OCI-LY7 (cell line): ENCODE measurements at places on chromosomes 6 and 20.

DNA sequence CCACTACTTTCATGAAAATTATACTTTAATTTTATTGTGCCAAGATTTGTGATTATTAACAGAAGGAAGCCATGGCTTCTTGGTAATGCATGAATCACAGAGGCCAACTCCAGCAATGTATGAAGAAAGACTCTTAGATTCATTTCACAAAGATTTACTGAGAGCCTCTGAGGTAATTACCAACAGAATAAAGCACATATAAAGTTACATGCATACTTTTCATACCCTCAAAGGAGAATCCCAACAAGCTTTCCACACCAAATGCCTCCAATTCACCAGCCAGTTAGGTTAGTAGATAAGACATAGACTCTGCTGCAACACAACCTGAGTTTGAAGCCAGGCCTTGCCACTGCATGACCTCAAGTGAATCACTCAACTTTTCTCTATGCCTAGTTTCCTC, 41.9 kb downstream of the HBS1L start:
- no peak for DNase-seq

DNA sequence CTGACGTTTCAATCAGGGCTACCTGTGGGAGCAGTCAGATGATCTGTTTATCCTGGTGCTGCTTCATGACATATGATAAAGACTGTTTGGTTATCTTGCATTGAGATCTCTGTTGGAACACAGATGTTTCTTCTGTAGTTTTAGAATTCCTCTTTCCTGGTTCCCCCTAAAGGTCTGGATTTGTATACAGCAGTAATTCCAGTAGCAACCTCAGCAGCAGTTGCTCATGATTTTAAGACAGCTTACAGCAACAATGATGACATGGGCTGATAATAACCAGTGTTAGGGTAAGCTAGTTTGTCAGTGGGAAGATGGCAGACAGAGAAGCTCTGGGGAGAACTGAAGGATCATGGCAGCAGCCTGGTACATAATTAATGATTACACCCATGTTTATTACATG, 439.4 kb downstream of the PHF3 start:
- no peak for DNase-seq

- DNase-seq: no peak
Measured at GRCh38 chr20:32980131-32980941, 23.9 kb downstream of the SUN5 start.

- no peak for DNase-seq
Measured at GRCh38 chr20:8127553-8128255, 4.4 kb upstream of the PLCB1 start.

GRCh38 chr6:41159415-41160082, 3.4 kb downstream of the TREM2 start:
- DNase-seq: no peak

GRCh38 chr20:9509246-9509645, 5.1 kb upstream of the LAMP5 start:
- no peak for DNase-seq

DNA sequence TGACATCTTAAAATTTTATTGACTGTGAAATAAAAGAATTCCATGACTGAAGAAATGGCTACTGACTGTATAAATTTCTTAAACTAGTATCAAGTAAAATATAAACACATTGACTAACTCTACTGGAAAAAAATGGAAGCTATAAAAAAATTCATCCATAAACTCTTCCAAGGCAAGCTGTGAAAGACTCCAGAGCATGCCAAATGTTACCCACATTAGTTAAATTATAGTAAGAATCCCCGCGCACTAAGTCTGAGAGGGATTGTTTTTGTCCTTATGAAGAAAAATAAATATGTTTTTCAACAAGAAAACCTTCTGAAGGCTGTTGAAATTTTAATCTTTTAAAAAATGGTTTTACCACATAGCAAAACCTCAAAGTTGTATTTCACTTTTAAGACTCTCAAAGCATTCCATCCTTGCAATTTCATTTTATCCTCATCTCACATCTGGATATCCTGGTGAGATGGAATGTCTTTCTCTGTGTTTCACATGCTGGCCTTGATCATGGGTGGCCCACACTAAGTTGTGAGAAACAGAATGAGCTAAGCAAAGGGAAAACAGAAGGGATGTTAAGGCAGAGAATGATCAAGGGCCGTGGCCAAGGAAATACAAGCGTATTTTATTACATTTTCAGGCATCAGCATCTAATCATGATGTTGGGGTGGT, 732.5 kb downstream of the KIF16B start:
- DNase-seq: no peak

GRCh38 chr6:10552270-10552810, 31.2 kb downstream of the GCNT2 start:
- DNase-seq: no peak

DNA sequence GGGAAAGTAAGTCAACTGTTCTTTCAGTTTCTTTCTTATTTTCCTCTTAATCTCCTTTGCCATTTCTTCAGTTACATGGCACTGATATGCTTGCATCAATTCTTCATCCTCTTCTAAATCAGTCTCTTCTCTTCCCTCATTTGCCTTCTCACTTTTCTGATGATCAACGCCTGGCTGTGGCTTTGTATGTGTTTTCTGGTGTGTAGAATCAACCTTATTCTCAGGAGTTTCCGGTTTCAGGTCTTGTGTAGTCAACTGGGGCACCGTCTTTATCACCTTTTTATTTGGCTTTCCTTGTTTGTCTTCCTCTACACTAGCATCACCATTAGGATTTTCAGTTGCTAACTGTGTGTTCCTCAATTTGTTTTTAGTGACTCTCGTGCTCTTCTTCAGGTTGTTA, 31.6 kb downstream of the AHI1 start:
- DNase-seq: peak; percentile 46

DNA sequence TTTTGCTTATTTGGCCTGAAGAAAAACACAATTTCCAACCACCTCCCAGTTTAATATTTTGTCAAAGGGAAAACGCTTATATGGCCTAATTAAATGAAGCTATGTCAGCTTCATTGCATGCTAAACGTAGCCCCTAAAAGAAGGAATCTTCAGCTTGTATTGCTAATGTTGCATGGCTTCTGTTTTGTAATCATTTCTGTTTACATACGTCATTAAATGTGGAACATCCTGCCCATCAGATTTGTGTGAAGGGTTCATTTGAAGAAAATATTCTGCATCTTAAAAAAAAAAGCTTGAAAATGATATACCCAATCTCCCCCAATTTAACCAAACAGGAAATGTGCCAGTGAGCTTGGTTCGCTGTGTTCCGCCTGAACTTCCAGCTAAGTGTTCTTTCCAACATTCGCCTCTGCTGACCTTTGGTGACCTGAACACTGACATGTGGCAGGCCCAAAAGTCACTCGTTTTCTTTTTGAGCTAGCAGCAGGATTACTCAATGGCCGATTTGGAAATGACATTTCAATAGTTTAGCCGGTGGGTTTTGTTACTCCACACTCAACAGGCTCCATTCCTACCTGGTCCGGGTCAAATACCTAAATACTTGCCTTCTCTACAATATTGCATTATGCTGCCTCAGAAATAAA, 12.7 kb upstream of the SIRT5 start:
- DNase-seq: no peak

GRCh38 chr6:26260725-26261490, 104.1 kb upstream of the BTN3A2 start:
- no peak for DNase-seq

DNA sequence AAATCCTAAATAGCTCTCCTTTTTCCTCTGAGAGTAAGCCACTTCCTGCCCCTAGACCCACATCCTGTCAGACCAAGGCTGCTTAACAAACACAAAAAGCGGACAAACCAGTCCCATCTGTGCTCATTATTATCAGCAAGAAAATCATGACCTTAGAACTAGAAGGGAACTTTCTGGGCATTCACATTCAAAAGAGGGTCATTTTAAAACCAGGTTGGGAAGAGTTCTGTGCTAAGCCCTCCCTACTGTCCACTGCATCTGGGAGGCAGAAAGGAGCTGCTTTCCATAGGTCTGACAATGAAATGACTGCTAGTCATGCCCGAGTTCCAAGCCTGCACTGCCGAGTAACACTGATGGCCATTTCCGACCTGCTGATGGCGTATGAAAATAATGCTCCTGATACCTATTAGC, 15.4 kb downstream of the EZR start:
- DNase-seq: peak; percentile 87

DNA sequence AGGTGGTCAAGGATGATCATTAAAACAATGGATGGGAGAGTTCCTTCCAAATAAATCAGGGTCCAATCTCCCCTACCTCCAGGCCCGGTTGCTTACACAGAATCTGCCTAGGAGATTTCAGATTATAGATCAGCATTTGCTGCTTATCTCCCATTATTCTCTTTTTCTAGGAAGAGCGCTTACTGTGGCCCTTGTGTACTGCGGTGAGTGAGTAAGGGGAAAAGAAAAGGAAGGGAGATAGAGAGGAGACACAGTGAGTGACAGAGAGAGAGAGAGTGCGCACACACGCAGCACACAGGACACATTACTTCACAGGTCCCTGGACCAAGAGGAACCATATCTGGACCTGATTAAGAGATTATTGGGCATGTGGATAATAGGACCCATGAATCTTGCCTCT, 6.2 kb downstream of the LATS1 start:
- DNase-seq: no peak

- no peak for DNase-seq
Measured at GRCh38 chr6:2751871-2752270, 1.1 kb upstream of the MYLK4 start.

DNA sequence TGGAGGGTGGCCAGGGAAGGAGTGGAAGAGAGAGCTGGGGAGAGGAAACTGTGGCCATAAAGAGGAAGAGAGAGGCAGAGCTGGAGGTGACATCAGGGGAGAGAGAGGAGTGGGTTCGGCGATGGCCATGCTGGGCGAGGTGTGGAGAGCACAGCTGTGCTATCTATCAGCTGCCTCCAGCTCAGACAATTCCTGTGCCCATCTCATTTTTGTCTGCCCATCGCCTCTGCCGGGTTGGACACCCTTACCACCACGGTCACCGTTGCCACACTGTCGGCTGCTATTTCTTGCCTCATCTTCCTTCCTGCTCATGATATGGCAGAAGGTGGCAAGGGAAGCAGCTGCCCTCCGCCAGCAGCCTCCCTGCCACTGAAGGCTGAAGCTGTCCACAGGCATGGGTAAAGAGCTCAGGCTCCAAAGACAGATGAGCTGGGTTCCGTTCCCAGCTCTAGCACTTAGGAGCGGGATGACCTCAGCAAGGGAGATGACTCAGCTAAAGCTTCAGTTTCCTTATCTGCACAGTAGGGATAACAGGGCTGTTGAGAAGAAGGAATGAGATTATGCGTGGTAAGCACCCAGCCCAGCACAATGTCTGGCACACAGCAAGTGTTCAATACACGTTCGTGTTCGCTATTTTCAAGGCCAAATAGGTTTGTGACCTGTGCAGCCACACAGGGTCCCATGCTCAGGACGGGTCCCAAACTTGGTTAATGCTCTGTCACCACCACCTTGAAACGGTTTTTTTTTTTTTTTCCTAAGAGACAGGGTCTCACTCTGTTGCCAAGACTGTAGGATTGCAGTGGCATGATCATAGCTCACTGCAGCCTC, 21.9 kb upstream of the TAF8 start:
- DNase-seq: no peak

- DNase-seq: no peak
Measured at GRCh38 chr6:16429669-16430068, 191.3 kb downstream of the GMPR start.

DNA sequence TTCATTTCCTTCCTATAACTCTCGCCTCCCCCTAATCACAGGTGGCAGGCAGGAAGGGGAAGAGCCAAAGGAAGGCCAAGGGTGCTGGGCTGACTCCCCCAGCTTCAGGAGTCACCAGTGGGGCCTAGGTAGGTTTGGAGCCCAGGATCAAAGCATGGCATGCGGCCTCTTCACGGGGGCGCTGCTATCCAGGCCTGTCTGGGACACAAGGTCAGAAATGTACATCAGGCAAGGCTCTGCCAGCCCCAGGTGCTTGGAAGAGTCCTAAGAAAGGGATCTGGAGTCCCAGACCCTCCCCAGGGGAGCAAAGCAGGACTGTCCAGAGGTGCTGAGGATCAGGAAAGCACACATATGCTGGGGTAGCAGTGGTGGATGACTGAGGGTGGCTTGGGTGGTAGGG, 10.4 kb downstream of the PI16 start:
- no peak for DNase-seq

DNA sequence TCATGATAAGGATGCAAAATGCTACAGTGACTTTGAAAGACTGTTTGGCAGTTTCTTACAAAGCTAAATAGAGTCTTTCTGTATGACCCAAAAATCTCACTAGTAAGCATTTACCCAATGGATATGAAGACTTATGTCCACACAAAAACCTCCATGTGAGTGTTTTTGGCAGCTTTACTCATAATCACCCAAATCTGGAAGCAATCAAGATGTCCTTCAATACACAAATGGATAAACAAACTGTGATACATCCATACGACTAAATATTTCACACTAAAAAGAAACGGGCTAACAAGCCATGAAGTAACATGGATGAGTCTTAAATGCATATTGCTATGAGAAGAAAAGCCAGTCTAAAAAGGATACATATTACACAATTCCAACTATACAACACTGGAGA, 117.2 kb downstream of the PDE10A start:
- DNase-seq: no peak

DNA sequence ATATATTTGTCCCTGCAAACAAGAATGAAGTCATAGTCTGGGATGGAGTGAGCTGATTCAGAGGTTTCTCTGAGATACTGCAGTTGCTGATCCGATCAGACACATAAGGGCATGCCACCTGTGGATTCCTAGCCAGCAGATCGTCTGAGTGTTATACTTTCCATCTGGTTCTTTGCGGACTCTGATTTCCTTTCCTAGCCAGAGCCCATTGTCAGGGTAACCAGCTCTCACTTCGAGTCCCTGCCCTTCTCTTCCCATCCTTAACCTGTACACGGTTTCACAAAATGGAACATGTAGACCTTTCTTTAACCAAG, 100.9 kb downstream of the TMEM200A start:
- DNase-seq: no peak

- no peak for DNase-seq
Measured at GRCh38 chr6:25481267-25481666, 170.7 kb upstream of the SCGN start.

DNA sequence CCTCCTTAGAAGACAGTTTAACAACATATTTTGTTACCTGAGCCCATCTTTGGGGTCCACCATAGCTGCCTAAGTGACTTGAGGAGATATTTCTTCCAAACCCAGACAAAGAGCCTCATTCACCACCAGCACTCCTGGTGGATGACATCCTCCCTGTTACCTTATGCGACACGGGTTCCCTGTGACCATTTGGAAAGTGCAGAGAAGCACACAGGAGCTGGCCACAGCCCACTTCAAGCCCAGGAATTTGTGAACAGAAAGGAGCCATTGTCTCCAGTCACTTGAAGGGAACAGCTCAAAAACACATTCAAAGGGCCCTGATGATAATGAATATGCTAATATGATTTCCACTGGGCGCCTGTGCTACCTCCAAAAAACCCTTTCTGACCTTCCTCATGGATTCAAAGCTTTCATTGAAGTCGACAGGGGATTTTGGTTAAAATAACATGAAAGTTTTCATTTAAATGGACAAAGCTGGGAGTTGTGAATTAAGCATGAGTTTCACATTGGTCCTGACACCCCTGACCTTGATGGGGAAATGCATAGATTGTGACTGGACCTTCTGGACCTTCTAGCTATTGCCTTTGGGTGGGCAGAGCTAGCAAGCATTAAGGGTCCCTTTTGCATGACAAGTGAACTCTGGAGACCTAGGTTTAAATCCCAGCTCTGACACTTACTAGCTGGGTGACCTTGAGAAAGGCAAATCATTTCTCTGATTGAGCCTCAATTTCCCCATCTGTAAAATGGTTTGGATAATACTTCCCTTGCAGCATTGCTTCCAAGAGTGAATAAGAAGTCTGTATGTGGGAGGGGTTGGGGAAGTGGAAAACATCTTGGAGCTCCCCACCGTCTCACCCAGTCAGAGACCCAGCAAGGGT, 83.3 kb upstream of the SIRPA start:
- no peak for DNase-seq

- DNase-seq: no peak
Measured at GRCh38 chr6:2763345-2763841, 1.8 kb upstream of the WRNIP1 start.
